ENCODE measurements at places on chromosomes 11 and 22.

- DNase-seq: no peak
Measured at GRCh38 chr11:96037405-96037949, 113.6 kb upstream of the MTMR2 start.

DNA sequence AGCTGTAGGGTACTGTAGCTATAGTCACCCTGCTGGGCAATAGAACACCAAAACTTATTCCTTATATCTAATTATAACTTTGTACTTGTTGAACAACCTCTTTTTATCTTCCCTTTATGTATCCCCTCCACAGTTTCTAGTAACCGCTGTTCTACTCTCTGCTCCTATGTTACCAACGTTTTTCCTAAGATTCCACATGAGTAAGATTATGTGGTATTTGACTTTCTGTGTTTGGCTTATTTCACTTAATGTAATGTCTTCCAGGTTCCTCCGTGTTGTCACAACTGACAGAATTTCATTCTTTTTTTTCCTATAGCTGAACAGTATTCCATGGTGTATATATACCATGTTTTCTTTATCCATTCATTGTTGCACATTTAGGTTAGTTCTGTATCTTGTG lies 258.4 kb downstream of the DYNC2H1 start:
- DNase-seq: no peak

- no peak for DNase-seq
Measured at GRCh38 chr11:100683126-100683525, 4.0 kb upstream of the ARHGAP42 start.

GRCh38 chr11:39144351-39145130 lies 2314.9 kb downstream of the LRRC4C start:
- no peak for DNase-seq

DNA sequence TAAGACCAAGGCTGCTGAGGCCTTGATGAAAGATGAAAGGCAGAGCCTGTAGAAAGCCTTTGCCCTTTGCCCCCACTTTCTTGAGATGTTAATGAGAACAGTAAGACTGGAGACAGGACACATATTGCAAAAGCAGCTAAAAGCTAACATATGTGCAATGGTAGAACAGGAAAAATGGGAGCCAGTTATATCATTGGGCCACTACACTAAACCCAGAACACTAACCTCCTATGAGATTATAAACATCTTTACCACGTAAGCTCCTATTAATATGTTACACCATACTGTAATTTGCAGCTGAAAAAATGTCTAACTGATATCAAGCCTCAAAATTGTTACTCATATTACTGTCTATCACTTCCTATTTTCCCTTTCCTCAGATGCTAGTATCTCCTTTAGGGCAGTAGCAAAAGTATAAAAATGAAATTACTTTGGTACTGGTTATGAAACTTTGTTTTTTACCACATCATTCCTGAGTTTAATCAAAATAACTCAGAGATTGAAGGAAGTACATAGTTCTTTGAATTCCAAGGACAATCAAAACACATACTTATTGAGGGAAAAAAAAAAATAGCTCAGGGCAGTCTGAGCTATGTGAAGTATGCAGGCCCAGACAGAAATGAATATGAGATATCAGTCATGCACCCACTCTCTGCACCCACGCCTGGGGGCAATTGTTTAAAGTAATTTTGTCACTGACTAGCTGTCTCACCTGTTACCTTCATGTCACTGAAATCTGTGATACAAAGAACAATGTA lies 9.1 kb downstream of the HPS5 start:
- no peak for DNase-seq

- no peak for DNase-seq
Measured at GRCh38 chr11:66226101-66226500, 42.3 kb upstream of the RAB1B start.

- no peak for DNase-seq
Measured at GRCh38 chr11:125332821-125333220, 163.2 kb downstream of the FEZ1 start.

- no peak for DNase-seq
Measured at GRCh38 chr11:93504110-93505095, 38.8 kb downstream of the SMCO4 start.

DNA sequence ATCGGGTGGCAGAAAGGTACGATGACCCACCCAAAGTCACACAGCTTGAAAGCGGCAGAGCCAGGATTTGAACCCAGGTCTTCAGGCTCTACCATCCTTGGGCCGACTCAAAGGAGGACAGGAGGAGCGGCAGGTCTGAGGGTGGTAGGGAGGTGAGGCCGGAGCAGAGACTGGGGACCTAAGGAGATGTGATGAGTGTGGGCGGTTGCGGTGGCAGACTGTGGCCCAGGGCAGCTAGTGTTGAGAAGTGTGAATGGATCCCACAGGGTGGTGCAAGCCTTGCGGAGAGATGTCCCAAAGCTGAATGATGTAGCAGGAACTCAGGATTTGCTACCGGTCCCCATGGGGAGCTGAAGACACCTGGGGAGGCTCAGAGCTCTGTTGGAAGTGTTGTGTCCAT lies 180.2 kb downstream of the MYO18B start:
- DNase-seq: no peak

DNA sequence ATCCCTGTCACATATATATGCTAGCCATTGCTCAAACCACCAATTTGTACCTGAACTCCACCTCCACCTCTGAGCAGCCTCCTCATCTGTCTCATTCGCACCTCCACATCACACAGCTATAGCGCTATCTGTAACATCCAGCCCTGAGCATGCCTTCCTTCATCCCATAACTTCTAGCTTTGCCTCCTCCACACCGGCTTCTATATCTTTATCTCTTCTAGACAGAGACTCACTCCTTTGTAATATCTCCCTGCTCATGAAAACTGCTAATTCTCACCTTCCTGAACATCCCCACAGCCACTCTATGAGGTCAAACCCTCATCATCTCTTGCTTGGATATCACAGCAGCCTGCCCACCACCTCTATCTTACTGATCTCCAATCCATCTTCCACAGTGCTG lies 5.9 kb downstream of the SIAE start:
- no peak for DNase-seq

DNA sequence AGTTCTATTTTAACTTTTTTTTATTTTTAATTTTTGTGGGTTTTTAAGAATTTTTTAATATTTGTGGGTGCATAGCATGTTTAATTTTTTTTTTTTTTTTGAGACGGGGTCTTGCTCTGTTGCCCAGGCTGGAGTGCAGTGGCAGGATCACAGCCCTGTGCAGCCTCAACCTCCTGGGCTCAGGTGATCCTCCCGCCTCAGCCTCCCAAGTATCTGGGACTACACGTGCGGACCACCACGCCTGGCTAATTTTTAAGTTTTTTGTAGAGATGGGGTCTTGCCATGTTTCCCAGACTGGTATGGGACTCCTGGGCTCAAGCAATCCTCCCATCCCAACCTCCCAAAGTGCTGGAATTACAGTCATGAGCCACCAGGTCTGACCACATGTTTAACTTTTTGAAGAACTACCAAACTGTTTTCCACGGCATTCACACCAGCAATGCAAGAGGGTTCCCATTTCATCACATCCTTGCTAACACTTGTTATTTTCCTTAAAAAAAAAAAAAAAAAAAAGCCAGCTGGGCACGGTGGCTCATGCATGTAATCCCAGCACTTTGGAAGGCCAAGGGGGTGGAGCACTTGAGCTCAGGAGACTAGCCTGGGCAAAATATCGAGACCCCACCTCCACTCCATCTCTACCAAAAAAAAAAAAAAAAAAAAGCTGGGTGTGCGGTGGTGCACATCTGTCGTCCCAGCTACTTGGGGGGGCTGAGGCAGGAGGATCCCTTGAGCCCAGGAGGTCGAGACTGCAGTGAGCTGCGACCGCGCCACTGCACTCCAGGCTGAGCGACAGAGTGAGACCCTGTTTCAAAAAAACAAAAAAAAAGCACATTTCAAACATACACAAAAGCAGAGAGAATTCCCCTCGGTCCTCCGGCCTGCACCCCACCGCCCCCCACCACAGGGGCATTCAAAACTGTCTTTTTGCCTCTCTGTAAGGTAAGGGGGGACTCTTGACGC lies 16.7 kb upstream of the TXNRD2 start:
- no peak for DNase-seq

DNA sequence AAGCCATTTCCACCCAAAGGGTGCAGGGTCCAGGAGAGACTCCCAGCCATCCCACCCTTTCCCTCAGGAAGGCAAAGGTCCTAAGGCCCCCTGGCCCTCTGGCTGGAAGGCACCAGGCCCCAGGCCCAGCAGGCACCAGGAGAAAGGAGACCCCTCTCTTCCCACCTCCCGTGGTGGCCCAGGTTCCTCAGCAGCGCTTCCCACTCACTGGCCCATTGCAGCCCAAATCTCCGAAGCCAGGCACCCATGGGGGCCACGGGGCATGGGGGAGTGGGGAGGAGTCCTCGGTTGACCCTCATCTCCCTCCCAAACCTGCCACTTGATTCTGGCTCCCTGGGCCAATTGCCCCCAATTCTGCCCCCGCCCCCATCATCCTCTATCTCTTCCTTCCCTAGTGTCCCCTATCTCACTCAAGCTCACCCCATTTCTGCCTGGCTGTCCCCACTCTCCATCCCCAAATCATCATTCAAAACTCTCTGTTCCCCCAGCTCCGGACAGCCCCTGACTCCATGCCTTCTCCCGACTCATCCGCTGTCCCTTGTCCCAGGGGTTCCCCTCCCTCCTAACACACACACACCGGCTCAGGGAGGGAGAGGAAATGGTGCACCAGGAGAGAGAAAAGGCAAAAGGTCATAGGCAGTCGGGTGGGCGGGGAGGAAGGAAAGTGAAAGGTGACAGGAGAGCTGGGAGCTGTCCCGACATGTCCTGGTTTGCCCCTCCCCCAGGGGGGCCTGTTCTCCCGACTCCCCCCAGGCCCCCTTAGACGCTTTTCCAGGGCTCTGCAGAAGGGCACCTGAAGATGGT lies 1.2 kb downstream of the LIF start:
- no peak for DNase-seq

DNA sequence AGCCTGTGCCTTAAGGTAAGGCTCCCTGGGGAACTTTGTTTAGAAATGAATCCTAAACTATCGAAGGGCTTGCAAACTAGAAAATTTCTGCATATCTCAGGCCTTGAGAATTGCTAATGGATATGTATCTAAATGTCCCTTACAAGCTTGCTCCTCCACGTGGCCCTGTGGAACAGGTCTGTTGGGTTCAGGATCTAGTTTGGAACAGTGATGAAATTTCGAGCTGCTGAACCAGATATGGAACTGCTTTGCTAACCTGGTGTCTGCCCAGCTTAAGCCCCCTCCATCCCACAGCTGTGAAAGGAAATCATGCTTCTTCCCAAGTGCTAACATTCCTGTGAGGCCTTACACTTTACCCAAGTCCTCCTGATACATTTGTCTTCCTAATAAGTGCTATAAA lies 11.6 kb downstream of the SREBF2 start:
- DNase-seq: no peak

Measured in kidney capillary endothelial cell (primary cell).